Panc1 (cell line): ENCODE measurements at places on chromosomes 13 and 19. TPM values are rescaled to one million over a fixed set of nuclear protein-coding genes. Genes with fewer than 3 reads are reported as not detected.

DNA sequence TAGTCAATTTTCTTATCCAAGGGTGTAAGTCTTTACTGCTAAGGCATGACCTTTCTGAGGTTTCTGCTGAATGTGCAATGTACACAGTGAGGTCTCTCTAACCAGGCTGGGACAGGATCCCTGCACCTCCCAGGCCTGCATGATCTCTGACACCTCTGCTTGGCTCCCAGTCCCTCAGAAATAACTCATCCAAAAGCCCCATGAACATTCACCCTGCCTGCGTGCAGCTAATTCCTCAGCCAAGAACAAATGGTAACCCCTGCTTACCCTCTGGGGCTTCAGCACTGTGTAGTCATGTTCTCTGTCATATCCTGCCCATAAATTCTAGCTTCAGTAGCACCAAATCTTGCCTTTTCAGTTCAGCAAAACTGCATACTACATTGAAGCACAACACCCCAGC is 1146.3 kb upstream of the MIR17HG start:
- no peaks in the 10 kb centered on the region for H3K27me3 ChIP-seq
- no peaks in the 10 kb centered on the region for H3K4me1 ChIP-seq
- no peak for DNase-seq
- H3K27ac ChIP-seq = no peak overlapping the region
- no peaks in the 10 kb centered on the region for H3K36me3 ChIP-seq

TMEM272 gene
- total RNA-seq = 0.15 TPM

DNA sequence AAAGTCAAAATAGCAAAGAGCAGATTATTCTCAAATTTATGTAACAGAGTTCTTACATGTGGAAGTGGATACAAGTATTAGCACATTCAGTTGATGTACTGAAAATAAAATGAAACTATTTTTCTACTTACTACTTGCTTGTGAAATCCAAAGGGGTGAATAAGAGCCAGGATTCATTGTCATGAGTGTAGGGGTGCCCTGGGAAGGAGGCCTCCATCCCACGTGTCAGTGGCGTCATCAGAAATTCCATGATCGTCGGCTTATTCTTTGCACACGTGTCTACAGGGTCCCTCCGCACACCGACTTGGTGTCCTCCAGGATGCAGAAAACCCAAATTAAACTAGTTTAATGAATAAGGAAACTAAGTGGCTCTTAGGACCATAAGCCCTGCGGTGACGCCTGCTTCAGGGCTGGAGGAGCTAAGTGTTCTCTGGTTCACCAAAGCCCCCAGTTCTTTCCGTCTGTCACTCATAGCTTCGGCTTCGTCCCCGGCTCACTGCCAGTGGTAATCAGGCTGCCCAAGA is 55.5 kb downstream of the IRS2 start:
- no peak overlapping the region for H3K4me3 ChIP-seq
- no peaks in the 10 kb centered on the region for H3K36me3 ChIP-seq
- no peaks in the 10 kb centered on the region for H3K4me1 ChIP-seq
- DNase-seq = no peak
- no peak overlapping the region for H3K27ac ChIP-seq

TJP3 gene
- total RNA-seq = 2.7 TPM

DNA sequence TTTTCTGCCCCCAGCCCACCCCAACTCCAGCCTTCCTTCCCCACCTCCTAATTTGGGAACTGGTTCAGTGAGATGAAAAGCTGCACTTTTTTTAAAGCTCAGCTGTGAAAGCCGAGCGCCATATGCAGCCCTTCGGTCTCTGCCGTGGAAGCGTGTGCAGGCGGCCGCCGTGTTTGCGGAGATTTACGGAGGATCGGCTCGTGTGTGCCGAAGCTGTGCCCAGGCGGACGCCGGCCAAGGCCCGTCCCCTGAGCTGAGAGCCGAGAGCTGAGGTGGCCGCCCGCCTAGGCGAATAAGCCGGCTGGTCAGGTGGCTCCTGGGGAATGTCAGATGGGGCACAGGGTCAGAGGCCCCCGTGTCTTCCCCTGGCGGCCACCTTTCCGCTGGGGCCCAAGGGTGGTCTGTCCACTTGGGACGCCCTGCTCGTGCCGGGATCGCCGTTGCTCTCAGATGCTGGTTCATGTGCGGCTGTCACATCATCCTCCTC is 78.7 kb downstream of the ZNF536 start:
- peaks cover 28% of the 10 kb centered on the region for H3K27me3 ChIP-seq
- H3K4me3 ChIP-seq = no peak overlapping the region
- H3K36me3 ChIP-seq = no peaks in the 10 kb centered on the region
- no peak overlapping the region for H3K27ac ChIP-seq
- no peak for DNase-seq

ZNF345 gene
- 3.8 TPM for total RNA-seq

GRCh38 chr19:58261600-58261967 is 17.2 kb upstream of the ZNF8 start:
- H3K27ac ChIP-seq = no peak overlapping the region
- H3K27me3 ChIP-seq = no peaks in the 10 kb centered on the region
- no peak overlapping the region for H3K4me3 ChIP-seq
- no peaks in the 10 kb centered on the region for H3K4me1 ChIP-seq
- no peaks in the 10 kb centered on the region for H3K36me3 ChIP-seq

- H3K27ac ChIP-seq = no peak overlapping the region
- no peaks in the 10 kb centered on the region for H3K4me1 ChIP-seq
- no peak overlapping the region for H3K4me3 ChIP-seq
- no peaks in the 10 kb centered on the region for H3K27me3 ChIP-seq
- H3K36me3 ChIP-seq = no peaks in the 10 kb centered on the region
- DNase-seq = no peak
These were observed 182.4 kb downstream of the NUFIP1 start for GRCh38 chr13:44806826-44807225.

DNA sequence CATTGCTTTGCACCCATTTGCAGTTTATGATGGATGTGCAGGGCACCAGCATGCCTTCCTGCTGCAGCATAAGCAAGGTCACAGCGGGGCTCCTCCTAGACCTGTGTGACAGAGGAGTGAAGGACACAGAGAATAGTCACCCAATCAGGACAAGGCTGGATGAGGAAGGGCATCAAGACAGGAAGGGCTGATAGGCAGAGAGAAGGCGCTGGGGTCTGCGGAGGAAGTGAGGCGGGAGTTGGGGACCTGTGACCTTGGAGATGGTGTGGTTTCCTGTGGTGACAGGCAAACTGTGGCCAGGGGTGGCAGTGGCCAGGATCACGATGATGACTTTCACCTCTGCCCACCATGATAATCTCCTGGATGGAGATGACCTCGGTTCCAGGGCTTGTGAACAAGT is 16.4 kb upstream of the KCTD15 start:
- no peak overlapping the region for H3K4me3 ChIP-seq
- peaks cover 4% of the 10 kb centered on the region for H3K4me1 ChIP-seq
- H3K27me3 ChIP-seq = peaks cover 7% of the 10 kb centered on the region; the same call in 1 of the 2 replicates
- no peak overlapping the region for H3K27ac ChIP-seq

- no peak overlapping the region for H3K27ac ChIP-seq
- DNase-seq = no peak
- H3K36me3 ChIP-seq = no peaks in the 10 kb centered on the region
- no peaks in the 10 kb centered on the region for H3K4me1 ChIP-seq
These were observed 25.5 kb downstream of the FGF21 start for GRCh38 chr19:48780631-48781391.

GRCh38 chr13:45269204-45269603 is 68.4 kb upstream of the KCTD4 start:
- H3K27ac ChIP-seq = no peak overlapping the region
- no peaks in the 10 kb centered on the region; the same call in 1 of the 2 replicates for H3K36me3 ChIP-seq
- H3K4me1 ChIP-seq = no peaks in the 10 kb centered on the region
- no peak overlapping the region for H3K4me3 ChIP-seq
- H3K27me3 ChIP-seq = no peaks in the 10 kb centered on the region

- H3K27me3 ChIP-seq = no peaks in the 10 kb centered on the region
- H3K27ac ChIP-seq = no peak overlapping the region; the same call in 1 of the 2 replicates
- H3K4me1 ChIP-seq = no peaks in the 10 kb centered on the region
- no peak overlapping the region for H3K4me3 ChIP-seq
These were observed 232.2 kb downstream of the DLEU7 start for GRCh38 chr13:50611117-50611781.

- no peaks in the 10 kb centered on the region for H3K4me1 ChIP-seq
- H3K4me3 ChIP-seq = no peak overlapping the region
These were observed 19.1 kb upstream of the CCNP start for GRCh38 chr19:40245506-40246128.

- H3K27ac ChIP-seq = peak overlapping the region; percentile 61; the same call in 1 of the 2 replicates
- H3K4me1 ChIP-seq = peaks cover 18% of the 10 kb centered on the region
- H3K27me3 ChIP-seq = no peaks in the 10 kb centered on the region
- no peaks in the 10 kb centered on the region; the same call in 1 of the 2 replicates for H3K36me3 ChIP-seq
These were observed 1.0 kb downstream of the EPOR start for GRCh38 chr19:11382898-11383705.

DNA sequence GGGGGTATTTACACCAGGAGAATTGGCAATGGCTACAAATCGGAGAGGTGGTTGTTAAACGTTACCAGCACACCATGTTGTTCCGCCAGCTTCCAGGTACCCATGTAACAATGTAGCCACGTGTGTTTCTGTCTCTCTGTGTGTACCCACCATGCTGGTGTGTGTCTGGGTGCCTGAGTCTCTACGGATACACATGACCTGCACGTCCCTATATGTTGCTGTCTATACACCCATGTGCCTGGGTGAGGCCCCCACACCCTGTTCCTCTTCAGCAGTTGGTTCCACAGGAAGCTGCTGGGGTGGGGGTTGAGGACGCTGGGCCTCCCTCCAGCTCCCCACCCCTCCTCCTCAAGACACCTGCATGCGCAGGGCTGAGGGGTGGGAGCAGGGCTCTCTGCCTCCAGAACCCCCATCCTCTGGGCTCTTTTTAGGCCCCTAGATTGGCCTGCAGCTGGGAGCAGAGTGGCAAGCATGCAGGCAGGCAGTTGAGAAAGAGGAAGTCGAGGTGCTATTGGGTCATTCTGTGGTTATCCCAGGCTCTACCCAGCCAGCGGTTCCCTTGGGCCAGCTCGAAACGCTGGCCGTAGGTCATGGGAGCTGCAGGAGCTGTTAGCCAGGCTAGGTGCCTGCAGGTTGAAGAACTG is at the start of gene ARHGEF18:
ARHGEF18 (plus strand) TSS at position 351 of the 644 bp plus-strand sequence. CDS start 13,954 bp downstream, outside the sequence.
- no peak within 1 kb of the TSS for H3K27ac ChIP-seq
- H3K27me3 ChIP-seq = no peaks in the 10 kb centered on the region
- no peak within 1 kb of the TSS for H3K4me3 ChIP-seq
- no peak for DNase-seq

- H3K36me3 ChIP-seq = no peaks in the 10 kb centered on the region
- DNase-seq = no peak
- H3K4me3 ChIP-seq = no peak overlapping the region
These were observed 6.7 kb upstream of the MKNK2 start for GRCh38 chr19:2057484-2058469.

XRCC1 gene
- 20.1 TPM for total RNA-seq

- H3K4me3 ChIP-seq = no peak overlapping the region
- H3K4me1 ChIP-seq = no peaks in the 10 kb centered on the region
- DNase-seq = no peak
- no peaks in the 10 kb centered on the region for H3K27me3 ChIP-seq
- no peak overlapping the region for H3K27ac ChIP-seq
These were observed 46.8 kb upstream of the FNDC3A start for GRCh38 chr13:48928757-48929430.

- no peaks in the 10 kb centered on the region for H3K4me1 ChIP-seq
- no peak overlapping the region for H3K4me3 ChIP-seq
- no peaks in the 10 kb centered on the region for H3K27me3 ChIP-seq
These were observed 453.9 kb downstream of the COG6 start for GRCh38 chr13:40109351-40109844.

DNA sequence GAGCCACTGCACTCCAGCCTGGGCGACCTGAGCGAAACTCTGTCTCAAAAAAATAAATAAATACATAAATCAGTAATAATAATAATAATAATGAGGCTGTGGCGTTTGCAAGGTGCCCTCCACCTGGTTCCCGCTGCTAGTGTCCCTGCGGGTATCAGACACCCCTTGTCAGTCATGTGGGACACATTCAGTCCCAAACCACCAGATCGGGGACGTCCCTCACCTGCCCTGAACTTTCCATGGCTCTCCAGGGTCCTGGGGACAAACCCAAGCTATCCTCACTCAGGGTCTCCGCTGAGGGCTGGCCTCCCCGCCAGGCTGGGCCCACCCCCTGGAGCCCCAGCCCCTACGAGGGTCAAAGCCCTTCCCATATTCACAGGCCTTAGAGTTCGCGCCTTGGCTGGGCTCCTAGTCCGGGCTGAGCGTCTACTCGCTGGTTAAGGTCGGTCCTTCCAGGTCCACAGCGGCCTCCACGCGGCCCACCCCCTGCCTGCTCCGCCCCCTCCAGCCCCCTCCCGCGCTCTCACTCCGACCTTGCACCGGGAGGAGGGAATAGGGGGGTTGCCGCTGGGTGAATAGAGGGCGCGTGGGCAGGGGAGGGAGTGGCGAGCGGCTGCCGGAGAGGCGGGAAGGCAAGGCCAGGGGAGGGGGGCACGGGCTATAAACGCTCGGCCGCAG is 349 bp upstream of the KISS1R start:
- H3K4me3 ChIP-seq = peak overlapping the region; percentile 31
- H3K4me1 ChIP-seq = peaks cover 3% of the 10 kb centered on the region; the same call in 1 of the 2 replicates
- no peaks in the 10 kb centered on the region for H3K27me3 ChIP-seq
- no peaks in the 10 kb centered on the region; the same call in 1 of the 2 replicates for H3K36me3 ChIP-seq

DNA sequence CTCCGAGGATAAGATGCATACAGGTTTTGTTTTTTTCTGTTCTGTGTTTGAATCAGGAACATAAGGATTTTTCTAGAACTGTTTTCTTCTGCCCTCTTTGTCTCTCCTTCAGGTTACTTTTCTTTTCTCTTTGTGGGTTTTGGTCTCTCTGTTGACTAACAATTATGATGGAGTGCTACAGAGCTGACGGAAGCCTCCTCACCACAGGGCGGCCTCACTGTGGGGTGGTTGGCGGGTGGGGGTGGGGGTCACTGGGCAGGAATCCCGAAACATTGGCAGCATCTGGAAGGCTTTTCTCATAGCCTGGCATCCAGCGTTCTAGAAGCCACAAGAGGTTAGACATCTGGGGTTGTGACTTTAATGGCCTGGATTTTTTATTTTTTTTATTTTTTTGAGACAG is 12.0 kb upstream of the MATK start:
- no peaks in the 10 kb centered on the region for H3K36me3 ChIP-seq
- H3K4me1 ChIP-seq = no peaks in the 10 kb centered on the region
- H3K27me3 ChIP-seq = no peaks in the 10 kb centered on the region
- DNase-seq = no peak
- no peak overlapping the region for H3K27ac ChIP-seq
